ENCODE measurements at places on chromosomes 7 and 10.

GRCh38 chr7:44045226-44046014 is 918 bp downstream of the DBNL start:
- peak; percentile 62 for DNase-seq

DNA sequence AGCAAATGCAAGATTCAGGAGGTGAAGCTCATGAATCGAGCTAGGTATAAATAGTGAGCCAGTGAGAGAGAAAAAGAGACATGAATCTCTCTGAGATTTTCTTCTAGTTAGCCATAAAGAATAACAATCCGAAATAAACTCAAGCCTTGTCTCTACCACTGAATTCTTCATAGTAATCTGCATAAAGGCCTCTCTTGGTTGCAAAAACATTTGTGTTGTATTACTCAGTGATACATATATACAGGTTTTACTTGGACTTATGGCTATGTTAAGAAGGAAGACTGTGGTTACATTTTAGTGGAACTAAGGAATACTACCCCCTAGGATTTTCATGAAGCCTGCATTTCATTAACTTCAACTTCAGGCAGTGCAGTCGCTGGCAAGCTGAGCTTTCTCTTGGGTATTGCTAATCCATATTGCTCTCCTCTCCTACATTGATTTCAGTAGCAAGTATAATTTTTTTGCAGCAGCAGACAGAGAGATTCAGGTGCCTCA is 72.7 kb upstream of the TRIL start:
- no peak for DNase-seq

GRCh38 chr10:2703953-2704352 is 363.4 kb upstream of the PFKP start:
- no peak for DNase-seq

DNA sequence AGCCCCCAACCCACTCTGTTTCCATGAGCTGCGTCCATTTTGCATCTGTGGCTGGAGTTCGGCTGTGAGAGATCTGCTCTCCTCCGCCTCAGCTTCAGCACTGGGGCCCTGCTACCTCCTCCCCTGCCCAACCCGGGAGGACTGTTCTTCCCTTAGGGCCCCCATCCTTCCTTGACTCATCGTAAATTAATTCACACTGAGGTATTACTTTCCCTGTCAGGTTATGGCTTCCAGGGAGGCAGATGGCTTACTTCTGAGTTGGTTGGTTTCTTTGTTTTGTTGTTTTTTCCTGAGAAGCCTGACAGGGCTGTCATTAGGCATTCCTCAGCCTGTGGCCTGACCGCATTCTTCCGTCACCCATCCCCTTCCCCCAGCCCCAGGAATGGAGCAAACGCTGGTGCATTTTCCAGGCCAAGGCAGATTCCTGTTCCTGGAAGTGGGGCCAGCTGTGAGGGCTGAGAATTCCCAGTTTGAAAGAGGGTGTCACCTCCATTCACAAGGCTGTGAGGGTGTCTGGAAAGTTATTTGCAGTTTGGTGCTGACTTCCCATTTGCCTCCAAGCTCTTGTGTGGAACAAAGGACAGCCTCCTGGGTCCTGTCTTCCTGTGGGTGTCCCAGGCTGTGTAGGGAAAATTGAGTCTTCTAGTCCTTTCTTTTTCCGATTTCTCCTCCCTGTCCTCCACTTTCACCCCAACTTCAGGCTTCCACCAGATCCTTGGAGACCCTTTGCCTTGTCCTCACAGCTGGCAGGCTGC is 11.7 kb downstream of the CPA5 start:
- no peak for DNase-seq

GRCh38 chr10:59405235-59405634 is 42.9 kb upstream of the FAM13C start:
- DNase-seq, result no peak

DNA sequence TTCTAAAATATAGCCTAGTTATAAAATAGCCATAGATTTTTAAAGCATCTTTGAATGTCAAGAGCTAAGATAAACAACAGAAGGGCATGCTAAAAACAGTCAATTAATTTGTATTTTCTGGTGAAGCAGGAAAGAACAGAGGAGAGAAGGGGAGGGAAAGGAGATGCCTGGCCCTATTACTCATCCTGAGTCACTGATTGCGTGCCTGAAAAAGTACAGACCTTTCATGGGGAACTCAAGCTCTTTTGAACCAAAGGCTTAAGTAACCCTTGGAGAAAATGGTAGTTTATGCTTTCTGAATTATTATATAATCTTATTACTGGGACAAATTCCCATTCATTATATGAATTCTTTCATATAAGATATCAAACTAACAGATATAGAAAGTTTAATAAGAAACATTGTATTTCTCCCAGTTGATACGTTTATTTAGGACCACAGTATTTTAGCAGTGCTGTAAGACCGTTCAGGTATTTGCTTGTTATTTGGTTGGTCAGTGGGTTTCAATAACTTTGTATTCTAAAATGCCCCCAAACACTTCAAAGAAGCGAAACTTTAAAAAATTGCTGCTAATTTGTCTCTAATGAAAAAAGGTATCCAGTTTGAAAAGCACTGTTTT is 151.3 kb downstream of the HGF start:
- peak; percentile 42 for DNase-seq

GRCh38 chr7:100693312-100694097 is 545 bp downstream of the GIGYF1 start:
- peak; percentile 15 for DNase-seq

DNA sequence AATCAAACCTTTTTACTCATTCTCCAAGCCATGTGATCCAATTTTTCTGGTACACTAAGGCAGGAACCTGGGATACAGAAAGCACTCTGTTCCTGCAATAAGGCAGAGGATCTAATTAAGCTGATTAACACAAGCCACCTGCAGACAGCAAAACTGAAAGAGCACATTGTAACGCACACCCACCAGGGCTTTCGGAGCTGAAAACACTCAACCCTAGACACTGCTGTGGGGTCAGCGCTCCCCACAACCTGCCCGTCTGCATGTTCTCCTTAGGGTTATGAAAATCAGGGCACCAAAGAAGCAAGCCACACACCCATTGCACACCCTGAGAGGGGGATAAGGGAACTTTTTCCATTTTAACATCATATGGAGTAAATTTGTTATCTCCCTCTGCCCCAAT is 1022.2 kb upstream of the LRRTM3 start:
- no peak for DNase-seq

DNA sequence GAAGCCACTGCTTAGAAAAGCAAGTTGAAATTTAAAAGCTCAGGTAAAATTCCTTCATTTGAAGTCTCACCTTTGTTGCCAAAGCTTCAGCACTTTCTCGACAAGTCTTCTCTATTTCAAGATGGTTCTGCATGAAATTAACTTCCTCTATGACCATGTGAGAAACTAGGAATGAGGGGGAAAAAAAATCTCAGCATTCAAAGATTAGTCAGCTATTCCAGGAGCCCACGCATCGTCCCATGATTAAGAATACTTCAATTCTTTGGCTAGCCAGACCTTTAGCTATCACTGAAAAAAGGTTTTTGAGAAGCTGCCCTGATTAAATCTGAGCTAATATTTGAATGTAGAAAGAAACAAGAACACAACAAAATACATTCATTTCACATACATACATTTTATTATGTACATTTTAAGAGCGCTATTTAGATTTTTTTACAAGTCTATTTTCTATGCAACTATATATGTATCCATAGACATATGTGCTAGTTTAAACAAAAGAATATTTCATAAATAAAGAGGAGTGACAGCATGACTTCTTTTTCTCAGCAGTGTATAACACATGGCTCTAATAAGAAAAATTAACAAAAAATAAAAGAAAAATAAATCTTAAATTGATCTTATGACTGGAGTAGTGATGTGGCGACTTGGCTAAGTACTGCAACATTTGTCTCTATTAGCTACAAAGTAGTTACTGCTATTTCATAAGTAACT is 44.8 kb downstream of the SHTN1 start:
- DNase-seq, result peak; percentile 82

- DNase-seq, result no peak
These were observed 2.7 kb downstream of the OPN4 start for GRCh38 chr10:86657011-86657395.

DNA sequence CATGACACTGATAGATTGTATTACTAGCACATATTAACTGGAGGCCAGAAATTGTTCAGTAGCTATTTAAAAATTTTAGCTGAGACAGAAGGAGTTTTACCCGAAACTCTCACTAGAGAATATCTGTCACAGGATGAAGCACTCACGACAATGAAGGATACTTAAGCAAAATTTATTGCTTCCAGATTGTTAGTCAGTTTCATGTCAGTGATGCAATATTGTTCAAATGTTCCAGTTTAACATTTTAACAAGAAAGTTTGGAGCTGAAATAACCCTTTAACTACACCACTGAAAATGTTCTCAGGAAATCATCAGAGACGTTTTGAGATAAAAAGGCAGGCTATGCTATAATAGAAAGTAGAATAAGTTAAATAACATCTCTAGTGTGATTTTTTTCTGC is 15.0 kb upstream of the CADPS2 start:
- no peak for DNase-seq

- DNase-seq, result no peak
These were observed 210.6 kb downstream of the TPST1 start for GRCh38 chr7:66415659-66416265.

DNA sequence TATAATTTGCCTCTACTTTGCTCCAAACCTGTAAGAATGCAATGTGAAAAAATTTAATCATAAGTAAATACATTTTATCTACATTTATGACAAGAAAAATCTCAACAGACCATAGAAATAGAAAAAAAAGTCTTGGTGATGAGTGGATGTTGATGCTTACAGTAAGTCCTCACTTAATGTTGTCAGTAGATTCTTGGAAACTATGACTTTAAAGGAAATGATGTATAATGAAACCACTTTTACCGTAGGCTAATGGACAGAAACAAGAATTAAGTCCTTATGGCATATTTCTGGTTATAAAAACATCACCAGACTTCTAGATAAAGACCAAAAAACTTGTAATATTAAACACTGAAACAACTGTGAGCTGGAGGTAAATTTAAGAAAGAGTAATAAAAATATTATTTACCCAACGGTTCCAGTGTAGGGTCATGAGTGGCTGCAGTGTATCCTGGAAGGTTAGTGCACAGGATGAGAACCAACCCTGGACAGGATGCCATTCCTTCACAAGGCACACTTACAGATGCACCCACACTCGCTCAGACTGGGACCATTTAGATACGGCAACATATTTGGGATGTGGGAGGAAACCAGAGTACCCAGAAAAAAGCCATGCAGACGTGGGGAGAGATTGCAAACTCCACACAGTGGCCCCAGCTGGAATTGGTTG is 76.3 kb downstream of the GLCCI1 start:
- DNase-seq, result no peak

DNA sequence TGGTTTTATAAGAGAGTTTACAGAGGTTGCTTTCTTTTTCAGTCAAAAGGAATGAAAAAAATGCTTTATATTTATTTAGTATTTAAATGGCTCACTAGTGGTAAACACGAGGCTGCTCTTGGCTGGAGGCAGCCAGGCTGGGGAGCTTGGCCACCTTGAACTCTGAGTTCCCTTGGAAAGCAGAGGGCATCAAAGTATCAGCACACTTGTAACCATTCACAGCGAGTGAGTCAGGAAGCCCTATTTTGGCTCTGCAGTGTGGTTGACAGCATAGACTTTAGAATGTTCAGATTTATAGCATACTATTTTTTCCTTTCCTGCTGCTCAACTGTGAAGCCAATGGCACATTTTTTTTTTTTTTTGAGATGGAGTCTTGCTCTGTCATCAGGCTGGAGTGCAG is 51.6 kb downstream of the CYCS start:
- DNase-seq, result no peak

- no peak for DNase-seq
These were observed 109.6 kb downstream of the KIAA1217 start for GRCh38 chr10:24318517-24318916.

- peak; percentile 91 for DNase-seq
These were observed 60.8 kb upstream of the PPIF start for GRCh38 chr10:79286318-79286951.

- no peak for DNase-seq
These were observed 32.1 kb downstream of the LOXL4 start for GRCh38 chr10:98235846-98236245.

GRCh38 chr7:12488341-12488740 is 82.2 kb upstream of the SCIN start:
- DNase-seq, result no peak

DNA sequence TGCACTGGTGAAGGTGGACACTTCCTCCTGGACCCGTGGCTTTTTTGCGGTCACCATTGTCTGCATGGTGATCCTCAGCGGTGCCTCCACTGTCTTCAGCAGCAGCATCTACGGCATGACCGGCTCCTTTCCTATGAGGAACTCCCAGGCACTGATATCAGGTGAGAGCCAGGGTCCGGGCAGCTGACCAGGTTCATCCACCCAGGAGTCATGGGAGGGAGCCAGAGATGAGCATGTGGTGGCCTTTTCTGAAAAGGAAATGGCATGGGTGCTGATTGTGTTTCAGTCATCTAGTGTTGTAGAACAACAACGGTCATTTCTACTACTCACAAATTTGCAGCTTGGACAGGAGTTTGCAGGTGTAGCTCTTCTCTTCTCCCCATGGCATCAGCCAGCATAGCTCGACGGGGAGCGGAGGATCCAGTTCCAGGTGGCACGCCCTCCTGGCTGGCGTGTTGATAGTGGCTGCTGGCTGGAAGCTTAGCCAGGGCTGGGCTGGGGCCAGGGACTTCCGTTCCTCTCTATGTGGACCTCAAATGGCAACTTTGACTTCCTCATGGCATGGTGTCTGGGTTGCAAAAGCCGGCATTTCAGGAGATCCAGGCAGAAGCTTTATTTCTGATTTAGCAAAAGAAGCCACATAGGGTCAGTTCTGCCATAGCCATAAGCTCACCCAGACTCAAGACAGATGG is 32.7 kb downstream of the SLC29A3 start:
- peak; percentile 35 for DNase-seq

DNA sequence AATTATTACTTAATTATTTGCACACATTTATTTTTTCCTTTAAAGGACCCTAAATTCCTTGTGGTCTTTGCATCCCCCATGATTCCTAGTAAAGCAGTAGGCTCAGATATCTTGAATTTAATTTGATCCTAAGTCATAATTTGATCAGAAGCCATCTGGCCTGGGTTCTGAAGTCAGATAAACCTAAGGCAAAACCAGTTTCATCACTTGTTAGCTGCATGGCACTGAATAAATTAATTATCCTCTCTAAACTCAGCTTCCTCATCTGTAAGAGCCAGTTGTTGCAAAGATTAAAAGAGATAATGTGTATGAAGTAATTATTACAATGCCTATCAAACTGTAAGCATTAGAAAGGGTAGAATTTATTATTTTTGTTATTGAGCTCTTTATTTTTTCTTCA is 293.1 kb downstream of the GRM8 start:
- no peak for DNase-seq

DNA sequence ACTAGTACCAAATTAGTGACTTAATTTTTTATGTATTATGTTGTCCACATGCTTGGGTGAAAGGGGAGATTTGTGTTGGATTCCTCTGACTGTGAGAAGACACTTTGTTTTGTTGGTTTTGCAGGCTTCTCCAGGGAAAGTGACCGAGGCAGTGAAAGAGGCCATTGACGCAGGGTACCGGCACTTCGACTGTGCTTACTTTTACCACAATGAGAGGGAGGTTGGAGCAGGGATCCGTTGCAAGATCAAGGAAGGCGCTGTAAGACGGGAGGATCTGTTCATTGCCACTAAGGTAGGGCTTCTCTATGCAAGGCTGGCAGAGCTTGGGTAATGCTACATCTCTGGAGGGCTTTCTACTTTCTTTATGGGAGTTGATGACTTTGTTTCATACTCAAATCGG is 4.5 kb downstream of the AKR1E2 start:
- DNase-seq, result no peak

- no peak for DNase-seq
These were observed 602.1 kb upstream of the FOXK1 start for GRCh38 chr7:4079956-4080355.

- DNase-seq, result peak; percentile 12
These were observed 30.2 kb downstream of the DHTKD1 start for GRCh38 chr10:12098966-12099365.

GRCh38 chr7:56218510-56218909 is 102.3 kb upstream of the NUPR2 start:
- DNase-seq, result no peak

Measured in suppressor macrophage treated with lipopolysaccharide for 4 hours (primary cell).